H1 (cell line): ENCODE measurements at places on chromosomes 3 and 15.

DNA sequence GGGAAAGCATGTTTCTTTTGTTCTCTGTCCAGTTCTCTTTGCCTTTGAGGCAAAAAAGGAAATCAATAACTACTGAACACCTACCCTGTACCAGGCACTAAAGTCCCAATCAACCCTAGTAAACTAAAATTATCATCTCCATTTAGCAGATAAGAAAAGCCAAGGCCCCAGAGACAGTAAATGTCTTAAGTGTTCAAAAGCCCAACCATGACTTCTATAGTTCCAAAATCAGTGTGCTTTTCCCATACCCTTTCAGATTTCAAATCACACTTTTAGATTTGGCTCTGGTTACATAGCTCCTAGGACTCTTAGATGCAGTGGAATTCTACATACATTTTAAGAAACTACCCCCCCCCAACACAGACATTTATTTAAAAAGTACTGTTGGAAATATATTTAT lies 63.5 kb downstream of the UACA start:
- H3K27ac ChIP-seq = no peak overlapping the region
- DNase-seq = no peak
- H3K36me3 ChIP-seq = no peaks in the 10 kb centered on the region
- H3K4me3 ChIP-seq = no peak overlapping the region
- no peaks in the 10 kb centered on the region for H3K27me3 ChIP-seq
- H3K4me1 ChIP-seq = peaks cover 5% of the 10 kb centered on the region

GRCh38 chr3:112979244-112979832 lies 4.4 kb upstream of the CD200R1 start:
- DNase-seq = no peak
- no peak overlapping the region for H3K4me3 ChIP-seq
- H3K27ac ChIP-seq = no peak overlapping the region
- H3K4me1 ChIP-seq = no peaks in the 10 kb centered on the region

DNA sequence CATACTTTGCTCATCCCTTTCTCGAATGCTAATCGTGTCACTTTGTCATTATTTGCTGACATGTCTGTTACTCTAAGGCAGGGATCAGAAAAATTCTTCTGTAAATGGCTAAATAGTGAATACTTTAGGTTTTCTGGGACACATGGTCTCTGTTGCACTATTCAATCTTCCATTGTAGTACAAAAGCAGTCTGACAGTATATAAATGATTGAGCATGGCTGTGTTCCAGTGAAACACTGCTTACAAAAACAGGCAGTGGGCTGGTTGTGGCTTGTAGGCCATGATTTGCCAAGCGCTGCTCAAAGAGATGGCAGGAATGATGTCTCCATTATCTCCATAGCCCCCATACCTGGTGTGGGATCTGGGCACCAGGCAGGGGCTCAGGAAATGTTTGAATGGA lies 45.6 kb downstream of the TMEM266 start:
- H3K27me3 ChIP-seq = no peaks in the 10 kb centered on the region
- H3K4me3 ChIP-seq = no peak overlapping the region
- no peak for DNase-seq
- H3K27ac ChIP-seq = no peak overlapping the region
- peaks cover 5% of the 10 kb centered on the region for H3K4me1 ChIP-seq
- H3K36me3 ChIP-seq = no peaks in the 10 kb centered on the region

- H3K27ac ChIP-seq = no peak overlapping the region
- no peaks in the 10 kb centered on the region for H3K27me3 ChIP-seq
- no peak overlapping the region for H3K4me3 ChIP-seq
- no peak for DNase-seq
Observed at GRCh38 chr3:133944641-133945380, 49.1 kb upstream of the RAB6B start.

DNA sequence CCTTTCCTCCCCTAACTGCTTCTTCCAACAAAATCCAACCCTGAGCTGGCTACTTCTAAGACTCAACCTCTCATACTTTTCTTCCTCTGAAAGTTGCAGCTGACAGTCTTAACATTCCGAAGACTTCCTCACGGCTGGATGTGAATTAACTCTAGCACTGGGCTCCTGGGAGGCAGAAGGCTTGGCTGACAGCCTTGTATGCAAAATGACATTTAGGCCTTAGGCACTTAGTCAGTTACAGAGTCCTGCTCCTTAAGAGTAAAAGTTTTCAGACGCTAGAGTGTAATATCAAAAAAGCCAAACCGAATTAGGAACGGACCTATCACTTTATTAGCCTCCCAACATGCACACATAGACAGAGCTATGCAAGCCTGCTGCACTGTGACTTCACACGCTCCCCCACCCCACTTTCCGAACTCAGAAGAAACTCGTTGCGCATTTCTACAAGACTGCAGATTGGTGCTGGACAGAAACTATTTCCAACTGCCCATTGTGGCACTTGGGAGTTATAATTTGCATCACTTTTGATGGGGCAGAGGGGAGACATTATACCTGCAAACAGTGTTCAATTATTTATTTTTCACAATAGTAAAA lies 15.5 kb upstream of the ANXA2 start:
- no peaks in the 10 kb centered on the region for H3K36me3 ChIP-seq
- H3K4me3 ChIP-seq = no peak overlapping the region
- DNase-seq = no peak
- no peaks in the 10 kb centered on the region for H3K27me3 ChIP-seq

DNA sequence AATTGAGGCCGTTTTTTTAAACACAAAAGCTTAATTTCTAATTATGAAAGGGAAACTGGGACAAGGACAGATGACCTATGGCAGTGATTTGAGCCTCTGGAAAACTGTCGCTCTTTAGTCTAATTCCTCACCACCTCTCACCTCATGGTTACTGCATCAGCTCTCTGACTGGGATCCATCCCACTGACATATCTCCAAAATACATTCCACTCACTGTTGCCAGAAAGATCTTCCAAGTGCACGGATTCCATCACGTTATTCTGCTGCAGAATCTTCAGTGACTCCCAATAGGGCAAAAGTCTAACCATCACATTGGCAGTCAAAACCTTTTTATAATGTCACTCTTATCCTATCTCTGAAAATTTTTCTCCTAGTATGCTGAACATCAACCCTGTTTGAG lies 132.3 kb upstream of the MB21D2 start:
- H3K36me3 ChIP-seq = no peaks in the 10 kb centered on the region
- H3K27me3 ChIP-seq = no peaks in the 10 kb centered on the region
- no peak for DNase-seq
- H3K27ac ChIP-seq = no peak overlapping the region
- no peak overlapping the region for H3K4me3 ChIP-seq

DNA sequence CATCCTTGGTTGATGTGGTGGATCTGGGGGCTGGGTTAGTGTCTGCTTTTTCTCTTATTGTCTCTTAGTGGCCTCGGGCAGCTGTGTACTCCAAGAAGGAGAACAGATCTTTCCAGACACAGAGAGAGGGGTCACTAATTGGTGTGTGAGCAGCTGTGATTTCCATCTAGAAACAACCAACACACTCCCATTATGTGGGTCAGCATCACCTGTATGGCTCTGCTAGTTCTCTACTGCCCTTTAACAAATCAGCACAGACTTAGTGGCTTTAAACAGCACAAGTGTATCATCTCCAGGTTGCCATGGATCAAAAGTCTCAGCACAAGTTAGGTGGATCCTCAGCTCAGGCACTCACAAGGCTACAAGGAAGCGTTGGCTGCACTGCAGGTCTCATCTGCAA lies 156.8 kb downstream of the LRTM1 start:
- no peaks in the 10 kb centered on the region for H3K36me3 ChIP-seq
- H3K4me3 ChIP-seq = no peak overlapping the region
- H3K4me1 ChIP-seq = no peaks in the 10 kb centered on the region
- no peaks in the 10 kb centered on the region for H3K27me3 ChIP-seq
- H3K27ac ChIP-seq = no peak overlapping the region

GRCh38 chr3:23175341-23176083 lies 27.6 kb upstream of the UBE2E2 start:
- no peaks in the 10 kb centered on the region for H3K36me3 ChIP-seq
- H3K27ac ChIP-seq = no peak overlapping the region
- no peaks in the 10 kb centered on the region for H3K27me3 ChIP-seq
- no peaks in the 10 kb centered on the region for H3K4me1 ChIP-seq
- DNase-seq = no peak
- no peak overlapping the region for H3K4me3 ChIP-seq

- DNase-seq = no peak
- no peak overlapping the region for H3K4me3 ChIP-seq
- H3K27ac ChIP-seq = no peak overlapping the region
- no peaks in the 10 kb centered on the region for H3K36me3 ChIP-seq
Observed at GRCh38 chr15:83285979-83286553, 1.6 kb upstream of the BNC1 start.

DNA sequence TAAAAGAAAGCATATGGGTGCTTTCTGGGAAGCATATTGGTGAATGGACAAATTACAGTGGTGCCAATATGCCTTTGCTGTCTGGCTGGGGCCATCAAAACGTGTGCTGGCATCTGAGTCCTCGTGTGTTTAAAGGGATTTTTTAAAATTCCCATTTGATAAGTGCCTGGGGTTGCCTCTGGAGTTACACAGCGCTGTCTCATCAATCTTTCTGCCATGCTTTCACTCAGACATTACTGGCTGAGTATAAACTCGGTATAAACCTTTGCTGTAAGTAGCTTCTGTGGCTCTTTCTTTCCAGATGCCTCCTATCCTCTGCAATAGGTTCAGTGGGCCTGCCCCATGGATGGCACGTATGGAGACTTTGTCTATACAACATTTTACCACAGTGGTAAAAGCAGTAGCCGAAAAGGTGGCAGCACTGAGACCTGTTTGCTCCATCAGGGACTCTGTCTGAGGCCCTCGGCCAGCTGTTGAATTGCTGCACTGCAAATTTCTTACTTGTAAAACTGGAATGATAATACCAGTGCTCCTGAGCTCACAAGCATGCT lies 195.5 kb downstream of the LPP start:
- no peak overlapping the region for H3K4me3 ChIP-seq
- no peak overlapping the region for H3K27ac ChIP-seq
- no peaks in the 10 kb centered on the region for H3K27me3 ChIP-seq
- H3K36me3 ChIP-seq = no peaks in the 10 kb centered on the region
- H3K4me1 ChIP-seq = no peaks in the 10 kb centered on the region
- DNase-seq = no peak

GRCh38 chr15:77577366-77577950 lies 55.3 kb downstream of the LINGO1 start:
- no peak overlapping the region for H3K4me3 ChIP-seq
- no peak for DNase-seq
- no peaks in the 10 kb centered on the region for H3K36me3 ChIP-seq
- H3K27me3 ChIP-seq = no peaks in the 10 kb centered on the region
- H3K27ac ChIP-seq = no peak overlapping the region
